ENCODE measurements at places on chromosomes 1 and 21.

DNA sequence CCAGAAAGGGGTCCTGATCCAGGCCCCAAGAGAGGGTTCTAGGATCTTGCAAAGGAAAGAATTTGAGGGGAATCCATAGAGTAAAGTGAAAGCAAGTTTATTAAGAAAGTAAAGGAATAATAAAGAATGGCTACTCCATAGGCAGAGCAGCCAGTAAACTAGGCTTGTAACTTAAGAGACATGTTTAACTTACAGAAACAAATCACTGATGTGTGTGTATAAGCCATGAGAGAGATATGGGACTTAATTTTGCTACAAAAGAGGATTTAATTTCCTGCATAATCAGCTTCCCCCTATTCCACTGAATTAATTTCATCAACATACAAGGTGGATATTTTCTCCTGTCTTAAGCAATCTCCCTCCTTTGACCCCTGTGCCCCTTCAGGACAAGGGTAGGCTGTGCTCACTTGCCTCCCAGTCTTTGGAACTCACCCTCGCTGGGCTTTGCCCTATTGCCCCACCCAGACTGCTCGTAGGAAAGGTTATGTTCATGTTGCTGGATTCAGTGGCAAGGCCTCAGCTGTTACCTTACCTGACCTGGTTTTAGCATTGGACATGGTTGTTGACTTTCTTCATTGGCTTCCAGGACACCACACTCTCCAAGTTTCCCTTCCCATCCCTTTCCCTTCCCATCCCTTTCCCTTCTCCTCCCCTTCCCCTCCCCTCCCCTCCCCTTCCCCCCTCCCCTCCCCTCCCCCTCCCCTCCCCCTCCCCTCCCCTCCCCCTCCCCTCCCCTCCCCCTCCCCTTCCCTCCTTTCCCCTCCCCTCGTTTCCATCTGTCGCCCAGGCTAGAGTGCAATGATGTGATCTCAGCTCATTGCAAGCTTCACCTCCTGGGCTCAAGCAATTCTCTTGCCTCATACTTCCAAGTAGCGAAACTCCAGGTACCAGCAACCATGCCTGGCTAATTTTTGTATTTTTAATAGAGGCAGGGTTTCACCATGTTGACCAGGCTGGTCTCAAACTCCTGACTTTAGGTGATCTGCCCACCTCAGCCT, 44.6 kb downstream of the TBCE start:
- no peak for DNase-seq

DNA sequence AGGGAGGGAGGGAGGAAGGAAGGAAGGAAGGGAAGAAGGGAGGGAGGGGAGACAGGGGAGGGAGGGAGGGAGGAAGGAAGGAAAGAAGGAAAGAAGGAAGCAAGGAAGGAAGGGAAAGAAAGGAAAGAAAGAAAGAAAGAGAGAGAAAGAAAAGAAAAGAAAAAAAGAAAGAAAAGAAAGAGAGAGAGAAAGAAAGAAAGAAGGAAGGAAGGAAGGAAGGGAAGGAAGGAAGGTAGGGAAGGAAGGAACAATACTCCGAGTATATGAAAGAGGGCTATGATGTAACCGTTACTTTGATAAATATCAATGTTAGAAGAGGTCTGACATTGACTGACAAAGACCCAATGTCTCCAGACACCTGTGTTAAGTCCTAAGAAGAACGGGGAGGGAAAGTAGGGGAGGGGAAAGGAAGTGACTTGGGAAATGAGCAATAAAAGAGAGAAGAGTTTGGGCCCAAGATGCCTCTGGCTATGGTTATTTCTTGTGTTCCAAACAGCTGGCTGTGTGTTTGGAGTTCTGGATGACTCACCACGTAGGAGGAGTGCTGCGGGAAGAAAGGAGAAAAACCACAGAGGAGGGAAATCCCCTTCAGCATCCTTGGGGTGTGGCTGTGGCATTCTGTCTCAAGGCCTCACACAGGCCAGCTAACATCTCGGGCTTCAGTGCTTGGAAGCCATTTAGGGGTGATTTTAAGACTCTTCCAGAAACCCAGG, 37.0 kb upstream of the RXRG start:
- DNase-seq = no peak

- DNase-seq = no peak
Measured at GRCh38 chr1:147613506-147613905, 56.8 kb downstream of the ACP6 start.

DNA sequence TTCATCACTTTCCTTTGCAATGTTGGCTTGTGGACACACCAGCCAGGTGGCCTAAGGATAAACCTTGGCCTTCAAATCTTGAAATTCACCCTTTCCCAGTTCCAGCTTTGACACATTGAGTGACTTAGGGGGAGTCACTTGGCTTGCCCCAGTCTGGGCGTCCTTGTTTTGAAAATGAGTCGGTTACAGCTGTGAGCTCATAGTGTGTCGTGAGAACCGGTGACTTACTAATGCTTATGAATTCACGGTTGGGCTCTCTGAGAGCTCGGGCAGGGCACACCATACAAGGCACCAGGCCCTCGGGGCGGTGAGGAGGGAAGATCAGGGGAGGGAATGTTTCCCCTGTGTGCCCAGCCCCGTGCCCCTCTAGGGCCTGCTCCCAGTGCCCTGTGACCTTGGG, 126.9 kb upstream of the TMPRSS2 start:
- no peak for DNase-seq

DNA sequence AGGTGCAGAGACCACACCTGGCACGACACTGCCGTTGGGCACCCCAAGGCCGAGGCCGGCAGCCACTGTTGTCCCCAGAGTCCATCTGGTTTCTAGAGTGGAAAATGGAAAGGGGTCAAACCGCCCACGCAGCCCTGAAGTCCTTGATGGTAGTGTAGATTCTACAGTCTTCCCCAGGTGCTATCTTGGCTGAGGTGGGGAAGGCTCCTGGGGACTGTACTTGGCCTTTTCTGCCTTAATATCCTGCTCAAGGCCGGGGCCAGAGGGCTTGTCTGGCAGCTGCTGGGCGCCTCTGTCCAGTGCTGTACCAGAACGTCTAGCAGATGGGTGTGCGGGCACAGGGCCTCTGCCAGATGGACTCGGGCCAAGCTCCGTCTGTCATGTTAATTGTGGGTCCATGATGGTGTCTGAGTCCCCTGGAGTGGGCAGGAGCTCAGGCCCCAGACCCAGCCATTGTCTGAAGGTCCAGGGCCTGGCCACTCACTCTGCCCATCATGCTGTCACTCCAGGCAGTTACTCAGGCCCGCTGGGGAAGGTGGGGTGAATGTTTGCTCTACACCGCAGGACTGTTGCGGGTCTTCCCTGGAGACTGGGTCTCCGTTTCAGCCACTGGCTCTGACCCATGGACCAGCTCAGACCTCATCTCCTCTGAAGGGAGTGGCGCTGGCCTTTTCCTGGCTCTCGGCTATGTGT, 161.9 kb upstream of the COL6A1 start:
- no peak for DNase-seq

DNA sequence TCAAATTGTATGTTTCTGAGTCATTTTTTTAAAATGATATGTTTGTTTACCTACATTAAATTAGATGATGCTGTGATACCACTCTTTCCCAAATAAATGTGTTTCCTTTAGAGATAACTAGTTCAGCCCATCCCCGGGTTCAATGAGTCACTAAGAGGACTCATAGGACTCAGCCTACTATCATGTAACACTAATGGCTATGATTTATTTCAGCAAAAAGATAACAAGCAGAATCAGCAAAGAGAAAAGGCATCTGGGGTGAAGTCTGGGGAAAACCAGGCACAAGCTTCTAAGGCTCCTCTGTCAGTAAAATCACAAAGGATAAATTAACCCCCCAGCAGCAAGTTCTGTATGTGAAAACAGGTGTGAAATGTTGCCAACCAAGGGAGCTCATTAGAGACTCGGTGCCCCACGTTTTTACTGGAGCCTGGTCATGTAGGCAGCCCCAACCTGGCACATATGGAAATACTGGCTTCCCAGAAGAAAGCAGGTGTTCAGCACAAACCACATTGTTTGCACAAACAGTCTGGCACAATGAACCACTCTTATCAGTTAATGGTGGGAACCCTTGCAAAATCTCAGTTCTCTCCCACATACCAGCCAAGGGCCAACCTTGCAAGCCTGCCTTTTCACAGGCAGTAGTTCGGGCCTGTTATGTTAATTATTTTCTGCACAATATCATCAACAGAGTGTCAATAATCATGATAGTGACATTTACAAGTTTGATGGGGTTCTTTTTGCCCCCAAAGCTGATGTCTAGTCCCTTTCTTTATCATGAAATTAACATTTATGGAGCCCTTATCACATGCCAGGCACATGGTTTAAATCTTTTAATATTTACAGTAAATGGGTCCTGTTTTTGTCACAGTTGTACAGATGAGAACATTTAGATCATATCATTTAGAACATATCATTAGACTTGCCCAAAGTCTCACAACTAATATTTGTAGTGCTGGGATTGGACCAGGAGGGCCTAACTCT, 23.1 kb upstream of the CNN3 start:
- DNase-seq = no peak

DNA sequence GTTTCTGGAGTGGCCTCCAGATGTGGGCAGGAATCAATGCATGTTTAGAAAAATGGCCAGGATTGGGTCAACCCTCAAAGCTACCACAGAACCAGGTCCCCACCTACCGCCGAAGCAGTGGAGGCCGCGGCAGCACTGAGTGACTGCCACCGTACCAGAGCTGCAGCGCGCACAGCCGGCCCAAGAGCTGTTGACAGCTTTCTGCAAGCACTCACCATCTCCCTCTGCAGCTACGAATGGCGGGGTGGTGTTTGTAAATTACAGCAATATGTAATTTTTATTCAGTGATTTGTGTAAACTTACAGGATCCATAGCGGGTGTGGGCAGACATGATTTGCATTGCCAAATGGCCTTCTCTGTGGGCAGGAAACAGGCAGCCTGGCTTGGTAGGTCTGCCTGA, 96.4 kb downstream of the CAMK2N1 start:
- DNase-seq = no peak

- no peak for DNase-seq
Measured at GRCh38 chr21:45538381-45539045, 3.7 kb downstream of the SLC19A1 start.

- DNase-seq = no peak
Measured at GRCh38 chr1:46403916-46404315, 9.8 kb downstream of the FAAH start.

DNA sequence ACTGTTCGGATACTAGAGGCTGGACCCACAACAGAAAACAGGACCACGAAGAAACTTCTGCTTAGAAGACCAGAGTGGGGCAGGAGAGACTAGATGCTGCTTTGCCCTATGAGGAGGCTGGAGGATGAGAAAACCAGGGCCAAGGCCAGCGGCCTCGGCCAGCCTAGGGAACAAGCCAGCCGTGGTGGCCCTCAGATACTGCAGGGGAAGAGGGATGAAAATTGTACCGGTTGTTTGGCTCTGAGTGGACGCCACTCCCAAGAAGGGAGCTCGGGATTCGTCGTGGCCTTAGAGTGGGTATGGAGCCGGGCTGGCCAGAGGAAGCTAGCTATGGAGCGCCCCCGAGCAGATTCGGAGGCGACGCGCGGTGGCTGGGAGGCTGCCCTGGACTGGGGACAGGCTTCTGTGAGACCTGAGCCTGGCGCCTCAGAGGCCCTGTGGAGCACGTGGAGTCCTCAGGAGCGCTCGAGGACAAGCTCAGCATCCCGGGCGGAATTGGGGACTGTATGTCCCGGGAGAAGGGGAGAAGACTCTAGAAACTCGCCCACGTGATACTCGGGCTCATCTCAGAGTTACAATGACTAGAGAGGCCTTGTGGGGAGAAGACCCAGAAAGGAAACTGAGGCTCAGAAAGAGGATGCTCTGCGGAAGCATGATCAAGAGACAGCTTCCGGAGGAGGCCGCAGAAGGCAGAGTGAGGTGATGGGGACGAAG, 2.8 kb downstream of the PRRX1 start:
- no peak for DNase-seq

GRCh38 chr1:240719953-240720700, 108.2 kb upstream of the GREM2 start:
- no peak for DNase-seq

DNA sequence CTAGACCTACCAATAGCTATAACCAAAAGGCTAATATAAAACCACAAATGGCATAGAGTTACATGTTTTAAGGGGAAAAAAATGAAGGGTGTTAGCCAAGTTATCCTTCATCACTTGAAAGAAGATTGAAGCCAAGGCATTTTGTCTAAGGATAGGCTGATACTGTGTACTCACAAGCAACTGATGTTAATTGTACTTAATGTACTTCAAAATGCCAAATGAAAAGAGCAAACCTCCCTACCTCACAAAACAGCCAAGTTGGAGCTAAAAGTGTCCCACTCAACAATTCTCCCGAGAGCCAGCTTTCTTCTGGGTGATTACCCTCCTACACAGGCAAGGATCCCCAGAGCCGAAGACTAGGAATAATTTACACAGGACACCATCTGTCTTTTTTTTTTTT, 4.4 kb upstream of the IGSF3 start:
- DNase-seq = no peak

DNA sequence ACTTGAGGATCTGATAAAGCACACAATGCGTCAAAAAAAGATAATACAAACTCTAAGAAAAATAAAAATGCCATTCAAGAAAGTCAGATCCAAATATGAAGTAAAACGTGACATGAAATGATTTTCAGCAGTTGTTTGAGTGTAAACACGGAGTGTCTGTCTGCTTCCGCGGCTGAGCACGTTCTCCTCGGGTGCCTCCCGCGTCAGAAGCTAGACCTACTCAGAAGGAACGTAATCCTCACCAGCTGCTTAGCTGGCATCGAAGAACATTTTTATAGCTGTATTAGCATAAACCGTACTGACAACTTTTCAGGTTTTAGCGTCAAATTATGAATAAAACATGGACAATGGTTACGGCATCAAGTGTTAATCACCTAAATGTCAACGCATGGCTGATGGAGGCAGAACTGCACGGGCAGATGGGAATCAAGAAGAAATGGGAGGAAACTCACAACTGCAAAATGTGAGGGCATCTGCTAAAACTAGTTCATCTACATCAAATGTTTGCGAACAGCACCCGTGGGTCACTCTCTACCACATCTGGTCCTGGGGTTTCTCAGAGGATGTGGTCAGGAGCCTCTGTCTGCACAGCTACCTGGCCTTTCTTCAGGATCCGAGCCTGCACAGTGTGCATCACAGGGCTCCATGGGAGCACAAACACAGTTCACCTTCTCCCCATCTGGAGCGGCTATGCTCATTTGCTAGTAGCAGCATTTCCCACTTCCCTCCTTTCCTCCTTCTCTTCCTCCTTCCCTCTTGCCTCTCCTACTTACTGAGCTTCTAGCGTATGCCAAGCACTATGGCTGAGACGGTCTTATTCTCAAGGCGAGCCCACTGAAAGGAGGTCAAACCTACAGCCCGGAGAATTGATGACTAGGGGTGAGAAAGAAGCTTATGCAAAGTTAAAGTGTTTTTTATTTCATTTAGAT, 40.0 kb downstream of the RCAN1 start:
- DNase-seq = no peak

GRCh38 chr1:63893976-63894375, 120.2 kb downstream of the ROR1 start:
- DNase-seq = no peak

DNA sequence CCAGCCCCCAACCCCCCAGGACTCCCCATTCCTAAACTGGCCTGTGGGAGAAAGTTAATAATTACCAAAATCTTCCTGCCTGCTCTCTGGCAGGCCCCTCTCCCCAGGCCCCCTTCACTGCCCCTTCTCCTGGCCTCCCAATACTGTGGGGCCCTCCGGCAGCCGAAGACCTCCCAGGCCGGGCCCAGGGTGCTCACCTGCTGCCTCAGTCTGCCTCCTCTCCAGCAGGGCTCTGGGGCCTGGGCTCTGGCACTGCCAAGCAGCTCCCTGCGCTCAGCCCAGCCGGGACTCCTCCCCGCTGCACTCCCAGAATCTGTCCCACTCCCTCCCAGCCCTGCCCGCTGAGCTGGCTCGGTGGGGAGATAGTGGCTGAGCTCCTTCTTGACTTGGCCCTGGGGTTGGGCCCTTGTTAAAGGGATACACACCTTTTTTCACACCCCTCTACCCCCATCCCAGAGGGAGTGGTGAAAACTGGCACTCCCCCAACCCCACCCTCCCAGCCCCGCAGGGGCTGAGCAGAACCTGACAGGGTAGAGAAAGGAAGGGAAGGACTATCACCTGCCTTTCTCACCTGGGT, at the start of gene S100A16:
S100A16 (minus strand) TSS at position 383 of the 577 bp plus-strand sequence. CDS start 4,986 bp downstream, outside the sequence.
- no peak for DNase-seq
